CD4-positive, alpha-beta T cell treated with Interleukin-10 for 1 hour (primary cell): ENCODE measurements at places on chromosomes 2 and 18.

DNA sequence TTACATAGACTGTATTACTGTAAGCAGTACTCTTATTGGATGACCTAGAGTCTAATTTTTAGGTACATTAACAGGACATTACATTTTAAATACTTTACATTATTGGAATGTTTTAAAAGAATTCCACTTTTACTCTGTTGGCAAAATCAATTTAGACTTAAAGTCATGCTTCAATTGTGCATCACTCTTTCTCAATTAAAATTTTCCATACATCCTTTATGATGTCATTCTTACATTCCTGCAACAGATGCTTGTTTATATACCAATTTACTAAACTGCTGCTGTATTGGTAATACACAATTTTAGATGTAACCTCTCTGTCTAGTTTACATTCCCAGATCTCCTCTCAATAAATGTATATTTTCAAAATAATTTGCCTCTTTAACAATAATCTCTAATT lies 440.1 kb downstream of the ZEB2 start:
- no peak for DNase-seq

DNA sequence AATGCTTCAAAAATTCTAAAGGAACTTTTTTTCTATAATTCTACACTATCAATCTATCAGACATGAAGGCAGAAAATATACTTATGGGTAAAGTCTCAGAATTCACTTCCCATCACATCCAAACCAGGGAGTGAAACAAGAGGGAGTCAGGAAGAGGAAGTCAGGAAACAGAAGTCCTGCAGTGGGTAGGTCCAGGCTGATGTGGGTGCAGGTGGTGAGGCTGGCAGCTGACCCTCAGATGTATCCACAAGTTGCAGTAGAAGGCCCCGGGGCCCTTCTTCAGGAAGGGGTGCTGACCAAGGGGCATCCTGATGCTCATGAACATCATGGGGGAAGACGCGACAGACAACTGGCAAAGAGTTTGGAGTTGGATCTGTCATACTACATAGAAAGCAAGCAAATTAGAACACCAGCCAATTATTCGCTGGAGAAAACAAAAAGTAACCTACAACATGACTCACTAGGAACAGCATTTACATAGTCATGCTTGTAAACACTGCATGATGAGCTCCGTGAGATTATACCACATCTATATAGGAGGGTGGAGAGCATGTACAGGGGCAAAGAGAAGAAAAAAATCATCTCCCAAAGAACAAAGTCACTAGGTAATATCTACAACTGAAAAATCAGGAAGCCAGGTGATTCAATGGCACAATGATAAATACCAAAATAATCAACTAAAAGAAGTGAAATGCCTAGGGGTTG lies 4.2 kb downstream of the UXS1 start:
- no peak for DNase-seq

- no peak for DNase-seq
Observed at GRCh38 chr2:26816893-26817292, 31.0 kb downstream of the CENPA start.

DNA sequence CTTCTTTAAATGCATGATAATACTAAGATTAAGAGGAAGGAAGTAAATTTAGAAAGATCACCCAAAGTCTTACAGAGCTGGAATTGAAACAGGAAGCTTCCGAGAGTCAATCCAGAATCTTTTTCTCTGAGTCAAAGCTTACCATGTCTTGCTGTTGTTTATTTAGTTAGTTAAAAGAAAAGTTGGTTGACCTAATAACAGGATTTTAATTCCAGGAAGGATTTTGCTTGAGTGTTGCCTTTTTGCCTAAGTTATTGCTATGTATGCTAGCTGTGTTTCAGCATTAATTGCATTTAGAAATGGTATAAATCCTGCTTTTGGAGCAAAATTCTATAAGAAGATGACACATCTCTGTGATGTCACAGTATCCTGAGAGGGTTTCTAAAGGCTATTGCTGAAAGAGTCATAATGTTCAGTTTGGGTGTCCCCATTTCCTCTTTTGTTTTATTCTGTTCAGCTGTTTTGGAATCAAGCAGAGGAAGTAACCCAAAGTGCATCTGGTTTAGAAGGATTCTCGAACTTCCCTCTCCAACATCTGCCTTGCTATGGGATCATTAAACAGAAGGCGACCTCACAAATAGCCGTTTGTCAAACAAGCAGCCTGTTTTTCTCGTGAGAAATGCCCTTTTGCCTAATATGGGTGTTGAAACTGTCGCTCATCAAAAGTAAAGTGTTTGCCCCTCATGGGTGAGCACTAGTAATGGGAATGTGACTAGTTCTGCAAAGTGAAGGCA lies 271.5 kb upstream of the MMADHC start:
- no peak for DNase-seq

- no peak for DNase-seq
Observed at GRCh38 chr2:133949595-133949994, 304.3 kb upstream of the MGAT5 start.

DNA sequence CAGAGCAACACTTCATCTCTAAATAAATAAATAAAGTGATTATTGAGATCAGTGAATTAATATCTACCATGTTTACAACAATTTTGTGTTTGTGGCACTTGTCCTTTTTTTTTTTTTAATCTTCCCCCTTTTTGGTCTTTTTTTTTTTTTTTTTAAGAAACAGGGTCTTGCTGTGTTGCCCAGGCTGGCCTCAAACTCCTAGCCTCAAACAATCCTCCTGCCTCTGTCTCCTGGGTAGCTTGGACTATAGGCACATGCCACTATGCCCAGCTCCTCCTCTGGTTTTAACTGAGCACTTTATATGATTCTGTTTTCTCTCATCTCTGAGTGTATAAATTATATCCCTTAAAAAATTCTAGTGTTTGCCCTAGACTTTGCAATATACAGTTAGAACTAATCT lies 30.3 kb downstream of the SLC4A5 start:
- no peak for DNase-seq
